Right atrium auricular region (tissue), 2 donors: ENCODE measurements at places on chromosomes 4 and X. TPM values are rescaled to one million over a fixed set of nuclear protein-coding genes. Genes with fewer than 3 reads are reported as not detected.

Gene RNF212
- total RNA-seq = 1.9 TPM

Gene MAGEC1
- not detected for total RNA-seq

Gene NSUN7
- total RNA-seq = 1.9 TPM

Gene BCOR
- total RNA-seq = 24.3 TPM

Gene UCHL1
- total RNA-seq = 36.8 TPM

DNA sequence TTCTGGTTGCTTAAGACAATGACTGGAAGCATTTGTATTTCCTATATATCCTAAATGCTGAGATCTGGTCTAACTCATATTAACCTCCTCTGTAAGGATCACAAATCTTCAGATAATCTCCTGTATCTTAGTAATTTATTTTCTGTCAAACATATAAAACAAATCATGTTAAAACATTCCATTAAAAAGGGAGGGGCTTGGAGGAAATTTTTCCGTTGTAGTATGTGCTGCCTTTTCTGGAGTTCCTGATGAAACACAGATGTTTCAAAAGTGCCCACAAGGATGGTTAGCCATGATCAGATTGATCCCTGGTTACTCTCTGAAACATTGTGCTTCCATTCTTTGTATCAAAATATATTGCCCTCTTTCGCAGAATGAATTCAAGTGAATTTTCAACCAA is 182.1 kb downstream of the TENM3 start:
- no peaks in the 10 kb centered on the region for H3K27me3 ChIP-seq
- no peak overlapping the region for H3K4me3 ChIP-seq
- no peaks in the 10 kb centered on the region for H3K4me1 ChIP-seq
- no peak overlapping the region for H3K27ac ChIP-seq
- no peak for DNase-seq

DNA sequence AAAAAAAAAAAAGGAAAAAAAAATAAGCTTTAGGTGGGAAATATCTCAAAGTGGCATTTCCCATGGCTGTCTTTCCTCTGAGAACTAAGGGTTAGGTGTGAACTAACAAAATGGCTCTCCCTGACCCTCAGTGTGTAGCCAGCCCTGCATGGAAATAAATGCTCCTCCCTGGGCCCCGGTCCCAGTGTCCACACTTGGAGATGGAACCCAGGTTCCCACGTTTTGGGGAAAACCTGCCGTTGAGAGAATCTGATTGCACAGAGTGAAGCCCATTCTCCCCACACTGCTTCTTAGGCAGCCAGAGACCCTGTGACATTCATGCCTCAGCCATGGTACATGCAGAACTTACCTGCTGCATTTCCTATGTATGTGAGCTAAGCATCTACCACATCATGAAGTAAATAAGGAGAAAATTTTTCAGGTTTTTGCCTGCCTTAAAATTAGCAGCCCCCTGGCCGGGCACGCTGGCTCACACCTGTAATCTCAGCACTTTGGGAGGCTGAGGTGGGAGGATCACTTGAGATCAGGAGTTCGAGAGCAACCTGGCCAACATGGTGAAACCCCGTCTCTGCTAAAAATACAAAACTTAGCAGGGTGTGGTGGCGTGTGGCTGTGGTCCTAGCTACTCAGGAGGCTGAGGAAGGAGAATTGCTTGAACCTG is 34.5 kb downstream of the HTT-AS start:
- H3K36me3 ChIP-seq = no peaks in the 10 kb centered on the region
- no peak overlapping the region for H3K27ac ChIP-seq
- H3K4me3 ChIP-seq = no peak overlapping the region
- no peaks in the 10 kb centered on the region for H3K27me3 ChIP-seq

DNA sequence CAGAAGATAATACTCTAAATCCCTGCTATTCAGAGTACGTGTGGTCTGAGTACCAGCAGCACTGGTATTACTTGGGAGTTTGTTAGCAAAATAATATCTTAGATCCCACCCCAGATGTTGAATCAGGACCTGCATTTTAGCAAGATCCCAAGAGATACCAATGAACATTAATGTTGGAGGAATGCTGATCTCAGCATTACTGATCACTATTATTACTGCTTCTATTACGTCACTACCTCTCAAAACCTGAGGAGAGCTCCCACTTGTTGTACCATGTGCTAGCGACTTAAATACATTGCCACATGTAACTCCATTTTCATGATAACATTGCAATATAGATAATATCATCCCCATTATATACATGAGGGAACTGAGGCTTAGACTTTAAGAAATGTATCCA is 185.2 kb downstream of the SPRY1 start:
- no peak overlapping the region for H3K27ac ChIP-seq
- no peak overlapping the region for H3K4me3 ChIP-seq
- H3K4me1 ChIP-seq = no peaks in the 10 kb centered on the region
- no peaks in the 10 kb centered on the region for H3K36me3 ChIP-seq

DNA sequence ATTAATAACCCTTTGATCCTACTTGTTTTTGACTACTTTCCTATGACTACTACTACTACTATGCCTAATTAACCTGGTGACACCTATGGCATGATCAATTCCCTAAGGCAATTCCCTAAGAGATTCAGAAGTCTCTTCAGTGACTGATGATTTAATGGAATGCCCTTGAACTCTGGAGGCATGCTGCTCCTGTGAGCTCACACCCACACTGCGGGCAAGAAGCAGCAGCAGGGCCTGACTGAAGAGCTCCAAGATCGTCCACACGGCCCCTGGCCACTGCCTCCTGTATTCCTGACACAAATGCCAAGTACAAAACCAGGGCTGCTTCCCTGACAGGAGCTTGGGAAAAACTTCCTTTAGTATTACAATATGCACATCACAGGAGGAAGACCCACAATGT is 74.2 kb upstream of the STS start:
- H3K4me1 ChIP-seq = no peaks in the 10 kb centered on the region
- H3K4me3 ChIP-seq = no peak overlapping the region
- DNase-seq = no peak
- H3K27ac ChIP-seq = no peak overlapping the region
- peaks cover 6% of the 10 kb centered on the region for H3K36me3 ChIP-seq

- H3K27ac ChIP-seq = no peak overlapping the region
- no peaks in the 10 kb centered on the region for H3K4me1 ChIP-seq
- no peaks in the 10 kb centered on the region for H3K36me3 ChIP-seq
- no peak for DNase-seq
- no peaks in the 10 kb centered on the region for H3K27me3 ChIP-seq
- H3K4me3 ChIP-seq = no peak overlapping the region
Measured at GRCh38 chr4:150108691-150109090, 30.4 kb downstream of the DCLK2 start.

DNA sequence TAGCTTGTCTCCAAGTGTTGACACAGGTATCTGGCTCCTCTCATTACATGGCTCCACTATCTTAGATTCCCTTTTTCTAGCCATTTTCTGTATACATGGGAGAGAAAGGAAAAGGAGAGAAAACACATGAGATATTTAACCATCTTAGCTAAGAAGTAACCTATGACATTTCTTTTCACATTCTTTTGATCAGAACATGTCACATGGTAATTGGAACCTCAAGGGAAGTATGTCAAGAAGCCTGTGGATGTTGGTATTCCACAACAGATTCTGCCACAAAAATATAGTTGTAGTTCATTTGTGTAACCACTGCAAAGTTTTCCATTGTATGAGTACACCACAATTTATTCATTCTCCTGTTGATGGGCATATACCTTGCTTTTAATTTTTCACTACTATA is 18.7 kb upstream of the GABRB1 start:
- no peak for DNase-seq
- H3K36me3 ChIP-seq = no peaks in the 10 kb centered on the region
- no peaks in the 10 kb centered on the region for H3K4me1 ChIP-seq
- no peaks in the 10 kb centered on the region for H3K27me3 ChIP-seq
- H3K4me3 ChIP-seq = no peak overlapping the region

- no peaks in the 10 kb centered on the region for H3K36me3 ChIP-seq
- DNase-seq = no peak
- no peak overlapping the region for H3K4me3 ChIP-seq
Measured at GRCh38 chrX:139784807-139785206, 76.8 kb upstream of the MCF2 start.

- no peaks in the 10 kb centered on the region for H3K27me3 ChIP-seq
- peak overlapping the region; percentile 25 for H3K27ac ChIP-seq
- no peak overlapping the region for H3K4me3 ChIP-seq
- peaks cover 26% of the 10 kb centered on the region for H3K4me1 ChIP-seq
- no peaks in the 10 kb centered on the region for H3K36me3 ChIP-seq
Measured at GRCh38 chr4:78662658-78663057, 111.1 kb downstream of the ANXA3 start.

DNA sequence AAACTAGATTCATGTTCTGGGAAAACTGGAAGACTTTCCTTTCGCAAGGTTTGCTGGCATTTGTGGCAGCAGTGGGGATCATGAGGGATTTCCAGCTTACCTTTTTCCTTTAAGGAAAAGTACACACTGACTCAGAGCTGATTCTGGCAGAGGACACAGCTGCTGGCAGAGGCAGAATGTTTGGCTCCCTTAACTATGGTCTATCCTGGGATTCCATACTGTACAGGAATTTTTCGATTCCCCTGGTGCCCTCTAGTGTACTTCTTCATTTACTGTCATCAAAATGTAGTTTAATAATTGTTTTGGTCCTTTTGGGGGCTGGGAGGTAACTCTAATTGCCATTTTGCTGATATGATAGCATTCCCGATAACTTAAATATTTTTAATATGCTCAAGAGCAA is 152.7 kb downstream of the GABRG1 start:
- no peak overlapping the region for H3K4me3 ChIP-seq
- H3K27ac ChIP-seq = no peak overlapping the region
- H3K36me3 ChIP-seq = no peaks in the 10 kb centered on the region
- no peak for DNase-seq
- H3K4me1 ChIP-seq = no peaks in the 10 kb centered on the region

GRCh38 chrX:54798137-54798536 is at the start of gene ITIH6:
Gene ITIH6 (minus strand): TSS chrX:54798255. CDS start chrX:54798210, 45 bp downstream.
- no peaks in the 10 kb centered on the region for H3K4me1 ChIP-seq
- H3K36me3 ChIP-seq = no peaks in the 10 kb centered on the region
- no peak for DNase-seq

DNA sequence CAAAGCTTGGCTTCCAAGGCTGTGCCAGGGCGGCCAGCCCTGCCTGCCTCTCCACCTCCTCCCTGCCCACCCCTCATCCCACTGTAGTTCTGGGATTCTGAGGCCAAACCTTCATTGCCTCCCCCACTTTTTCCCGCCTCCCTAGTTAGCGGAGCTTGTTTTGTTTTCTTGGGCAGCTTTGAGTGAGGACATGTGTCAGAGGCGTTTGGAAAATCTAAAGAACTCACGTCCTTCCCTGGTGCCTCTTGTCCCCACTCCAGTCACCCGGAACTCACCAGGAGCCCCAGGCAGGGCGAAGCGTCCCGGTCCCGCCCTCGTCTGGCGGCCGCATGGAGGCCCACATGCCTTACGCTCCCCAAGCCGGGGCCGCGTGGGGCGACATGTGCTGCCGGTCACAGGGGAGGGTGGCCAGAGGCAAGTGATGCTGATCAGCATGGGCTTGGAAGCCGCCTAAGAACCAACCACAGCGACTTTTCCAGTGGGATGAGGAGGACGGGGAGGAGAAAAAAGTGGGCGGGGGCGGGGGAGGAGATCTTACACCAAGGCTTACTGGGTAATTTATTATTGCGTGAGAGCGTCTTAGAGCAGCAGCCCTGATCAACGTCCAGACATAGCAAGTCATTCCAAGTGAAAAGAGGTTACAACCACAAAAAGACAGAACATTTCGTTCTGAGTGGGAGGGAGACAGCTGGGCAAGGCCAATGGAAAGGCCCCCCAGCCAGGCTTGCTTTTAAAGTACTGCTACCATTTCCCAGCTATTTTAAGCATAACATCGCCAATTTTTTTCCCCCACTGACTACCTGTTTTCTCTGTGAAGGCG is 48.5 kb downstream of the PRPS1 start:
- DNase-seq = peak; percentile 91
- H3K27ac ChIP-seq = peak overlapping the region; percentile 81
- H3K4me1 ChIP-seq = peaks cover 46% of the 10 kb centered on the region
- peak overlapping the region; percentile 50 for H3K4me3 ChIP-seq
- H3K36me3 ChIP-seq = no peaks in the 10 kb centered on the region

DNA sequence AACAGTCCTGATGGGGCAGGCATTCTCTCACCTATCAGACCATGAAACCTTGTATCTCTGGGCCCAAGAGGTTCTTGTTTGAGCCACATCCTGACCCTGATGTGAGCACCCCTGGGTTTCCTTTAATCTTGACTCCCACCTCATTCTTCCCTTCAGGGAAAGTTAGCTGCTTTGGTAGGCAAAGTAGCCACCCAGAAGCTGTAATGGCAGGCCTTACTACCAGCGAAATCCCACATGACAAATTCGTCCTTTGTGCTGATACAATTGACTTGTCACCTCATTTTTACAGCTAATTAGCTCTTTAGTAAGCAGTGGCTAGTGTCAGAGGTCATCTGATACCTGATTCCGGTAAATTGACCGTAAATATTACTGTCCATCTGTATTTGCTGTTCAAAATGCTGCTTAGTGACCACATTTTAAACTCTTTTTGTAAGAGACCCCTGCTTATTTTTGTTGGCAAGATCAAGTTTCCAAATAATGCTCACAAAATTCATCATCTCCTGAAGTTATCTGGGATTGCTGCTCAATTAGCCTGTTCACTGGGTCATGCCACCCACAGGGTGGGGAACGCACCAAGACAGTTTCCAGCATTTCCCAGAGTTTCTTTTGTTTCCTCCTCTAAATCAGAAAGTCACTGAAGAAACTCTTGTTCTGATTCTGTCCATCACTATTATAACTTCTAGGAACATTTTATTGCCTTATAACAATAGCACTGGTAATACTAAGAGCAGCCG is 329.7 kb downstream of the GPAT3 start:
- H3K27me3 ChIP-seq = no peaks in the 10 kb centered on the region
- no peak overlapping the region for H3K4me3 ChIP-seq
- no peaks in the 10 kb centered on the region for H3K4me1 ChIP-seq
- DNase-seq = no peak
- H3K27ac ChIP-seq = no peak overlapping the region
- no peaks in the 10 kb centered on the region for H3K36me3 ChIP-seq

GRCh38 chrX:97358941-97359340 is 475.2 kb downstream of the RPA4 start:
- no peak overlapping the region for H3K27ac ChIP-seq
- no peaks in the 10 kb centered on the region for H3K36me3 ChIP-seq
- H3K4me3 ChIP-seq = no peak overlapping the region
- H3K4me1 ChIP-seq = no peaks in the 10 kb centered on the region
- DNase-seq = no peak

GRCh38 chrX:41688835-41689234 is at the start of gene GPR34:
Gene GPR34 (plus strand): TSS chrX:41688973. CDS start chrX:41695634, 6,661 bp downstream.
- H3K27ac ChIP-seq = no peak within 1 kb of the TSS
- no peak for DNase-seq
- H3K27me3 ChIP-seq = no peaks in the 10 kb centered on the region
- peaks cover 12% of the 10 kb centered on the region for H3K4me1 ChIP-seq
- no peaks in the 10 kb centered on the region for H3K36me3 ChIP-seq

DNA sequence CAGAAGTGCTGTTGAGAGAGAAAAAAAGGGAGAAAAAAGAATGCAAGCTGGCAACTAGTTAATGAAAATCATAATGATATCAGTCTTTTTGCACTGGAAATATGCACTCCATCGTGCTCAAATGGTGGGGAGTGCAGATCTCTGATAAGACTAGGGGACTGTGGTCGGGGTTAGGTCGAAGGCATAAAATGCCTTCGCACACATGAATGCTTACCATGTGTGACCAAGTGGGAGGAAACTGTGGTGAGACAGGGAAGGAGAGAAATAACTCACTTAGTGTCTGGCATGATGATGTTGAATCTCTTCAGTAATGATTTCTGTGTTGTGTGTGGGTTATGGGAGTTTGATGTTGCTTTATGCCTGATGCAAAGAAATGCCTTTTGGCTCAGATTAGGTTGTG is 358.9 kb downstream of the FBXO8 start:
- H3K36me3 ChIP-seq = no peaks in the 10 kb centered on the region
- no peak overlapping the region for H3K4me3 ChIP-seq
- DNase-seq = no peak
- H3K4me1 ChIP-seq = no peaks in the 10 kb centered on the region
